Colonic mucosa (tissue), 4 donors: ENCODE measurements at places on chromosomes 2 and 18.

DNA sequence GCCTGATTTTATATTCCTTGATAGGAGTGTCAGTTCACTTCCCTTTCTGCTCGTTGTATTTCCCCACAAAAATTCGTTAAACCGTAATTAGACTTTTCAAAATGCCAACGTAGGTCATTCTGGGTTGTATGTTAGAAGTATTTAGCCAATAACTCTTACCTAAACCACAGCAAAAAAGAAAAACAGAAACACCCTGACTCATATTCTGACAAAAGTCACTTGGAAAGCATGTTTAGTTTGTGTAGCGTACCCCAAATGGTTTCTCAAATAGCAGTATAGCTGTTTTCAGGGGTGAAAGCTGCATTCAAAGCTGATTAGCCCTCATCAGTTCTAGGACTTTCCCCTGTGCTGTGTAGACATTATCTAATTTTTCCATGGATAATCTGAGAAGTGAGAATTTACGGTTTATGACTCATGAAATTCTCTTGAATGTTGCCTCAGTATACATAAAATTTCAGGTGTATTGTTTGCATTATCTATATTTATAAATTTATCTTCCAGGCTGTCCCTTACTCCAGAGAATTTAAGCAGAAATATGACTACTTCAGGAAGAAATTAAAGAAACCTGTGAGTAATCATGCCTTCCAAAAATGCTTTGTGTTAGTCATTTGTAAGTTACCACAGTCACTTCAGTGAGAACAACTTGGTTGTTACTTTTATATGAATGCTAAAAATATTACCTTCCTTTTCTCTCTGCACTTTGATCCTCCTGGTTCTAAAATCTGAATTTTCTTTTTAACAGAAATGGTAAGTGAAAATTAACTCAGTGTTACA lies 264.9 kb downstream of the ALPK2 start:
- no peak overlapping the region for H3K27ac ChIP-seq
- no peaks in the 10 kb centered on the region for H3K36me3 ChIP-seq
- H3K4me3 ChIP-seq: no peak overlapping the region
- DNase-seq: no peak

- peak overlapping the region; percentile 59 for H3K4me3 ChIP-seq
- peaks cover 3% of the 10 kb centered on the region for H3K4me1 ChIP-seq
- peak; percentile 20 for DNase-seq
- H3K36me3 ChIP-seq: no peaks in the 10 kb centered on the region
- peaks cover 13% of the 10 kb centered on the region for H3K27me3 ChIP-seq
Observed at GRCh38 chr18:11689669-11690565, 853 bp downstream of the GNAL start.

DNA sequence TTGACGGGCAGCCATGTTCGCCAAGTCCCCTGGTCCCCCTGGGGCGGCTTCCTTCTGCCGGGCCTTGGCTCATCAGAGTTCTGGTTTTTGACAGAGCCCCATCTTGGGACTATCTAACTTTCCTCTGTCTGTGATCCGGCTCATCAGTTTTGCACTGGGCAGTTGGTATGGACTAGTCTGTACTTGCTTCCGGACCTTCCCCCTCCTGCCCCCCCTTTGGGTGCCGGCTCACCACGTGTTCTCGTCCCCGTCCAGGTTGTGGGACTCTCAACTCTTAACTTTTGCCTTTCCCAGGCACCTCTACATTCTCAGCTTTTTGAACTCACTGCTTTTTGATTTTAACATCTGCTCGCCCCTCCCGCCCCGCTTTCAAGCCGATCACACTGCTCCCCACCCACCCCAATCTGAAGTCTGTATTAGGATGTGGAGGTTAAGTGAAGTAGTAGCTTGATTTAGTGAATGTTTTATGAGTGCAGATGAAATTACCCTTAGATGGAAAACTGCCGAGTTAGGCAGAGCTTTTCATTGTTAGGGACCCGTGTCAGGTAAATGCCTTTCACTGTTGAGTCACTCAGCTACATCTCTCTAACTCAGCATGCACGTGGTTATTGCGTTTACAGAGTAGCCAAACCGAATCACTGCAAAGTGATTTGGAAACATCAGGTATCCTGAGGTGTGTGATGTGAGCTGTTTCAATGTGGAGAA lies 874 bp downstream of the WDR43 start:
- peak overlapping the region; percentile 74 for H3K27ac ChIP-seq
- no peaks in the 10 kb centered on the region for H3K36me3 ChIP-seq
- H3K4me3 ChIP-seq: peak overlapping the region; percentile 91
- H3K4me1 ChIP-seq: no peaks in the 10 kb centered on the region

GRCh38 chr2:8252997-8253694 lies 428.7 kb upstream of the ID2 start:
- no peak overlapping the region for H3K4me3 ChIP-seq
- H3K27me3 ChIP-seq: no peaks in the 10 kb centered on the region
- DNase-seq: no peak
- no peak overlapping the region for H3K27ac ChIP-seq
